T47D (cell line): ENCODE measurements at places on chromosomes 6 and 20.

DNA sequence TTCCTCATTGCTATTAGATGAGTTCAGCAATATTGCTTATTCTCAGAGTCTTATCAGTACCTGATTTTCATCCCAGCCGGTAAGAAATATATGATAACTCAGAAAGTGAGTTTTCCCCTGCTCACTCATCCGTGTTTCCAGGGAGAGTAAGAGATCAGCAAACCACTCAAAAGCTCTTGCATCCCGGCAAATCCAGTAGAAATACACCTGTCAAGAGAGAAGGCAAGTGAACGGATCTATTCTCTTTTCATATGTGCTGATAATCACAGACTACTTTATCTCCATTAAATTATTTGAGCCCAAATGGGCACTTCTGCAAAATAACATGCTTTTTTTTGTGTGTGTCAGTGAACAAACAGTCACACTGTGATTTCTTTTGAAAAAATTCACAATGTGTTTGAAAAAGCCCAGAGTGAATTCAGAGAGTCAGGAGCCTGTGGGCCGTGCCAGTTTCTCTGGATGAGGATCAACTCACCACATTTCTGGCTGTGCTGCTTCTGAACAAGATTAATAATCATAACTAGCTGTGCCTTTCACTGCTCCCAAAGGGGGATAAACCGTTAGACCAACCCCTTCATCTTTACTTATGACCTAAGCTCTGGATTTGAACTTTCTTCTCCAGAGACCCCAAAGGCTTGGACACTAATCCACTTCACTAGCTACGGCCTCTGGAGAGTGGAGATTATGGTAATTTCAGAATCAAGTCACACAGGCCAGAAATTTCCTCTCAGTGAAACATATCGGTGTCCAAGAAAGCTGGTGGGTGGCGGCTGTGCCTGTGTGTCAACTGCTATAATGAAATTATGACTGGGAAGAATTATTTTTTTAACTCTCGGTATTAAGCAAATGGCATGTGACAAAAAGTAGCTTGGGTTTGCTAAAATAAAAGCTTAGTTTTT is 44.2 kb downstream of the NOX3 start:
- no peak for DNase-seq

DNA sequence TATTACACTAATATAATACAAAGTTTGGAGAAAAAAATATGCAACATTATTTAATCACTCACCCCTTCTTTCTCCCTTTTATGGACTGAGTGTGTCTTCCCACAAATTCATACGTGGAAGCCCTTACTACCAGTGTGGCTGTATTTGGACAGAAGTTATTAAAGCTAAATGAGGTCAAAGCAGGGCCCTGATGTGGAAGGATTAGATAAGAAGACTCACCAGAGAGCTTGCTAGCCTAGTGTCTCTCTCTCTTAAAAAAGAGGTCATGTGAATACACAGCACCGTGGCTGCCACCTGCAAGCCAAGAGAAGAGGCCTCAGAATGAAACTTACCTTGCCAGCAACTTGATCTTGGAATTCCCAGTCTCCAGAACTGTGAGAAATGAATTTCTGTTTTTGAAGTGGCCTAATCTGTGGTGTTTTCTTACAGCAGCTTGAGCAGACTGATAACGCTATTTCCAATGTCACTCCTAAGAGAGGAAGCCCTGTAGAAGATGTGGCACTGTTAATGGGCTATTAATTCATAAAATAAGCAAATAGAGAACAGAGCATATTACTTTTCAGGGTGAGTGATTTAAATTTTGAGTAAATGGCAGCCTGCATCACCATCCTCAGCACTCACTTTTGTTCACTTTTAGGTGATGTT is 233.4 kb downstream of the TBC1D7 start:
- DNase-seq: no peak

DNA sequence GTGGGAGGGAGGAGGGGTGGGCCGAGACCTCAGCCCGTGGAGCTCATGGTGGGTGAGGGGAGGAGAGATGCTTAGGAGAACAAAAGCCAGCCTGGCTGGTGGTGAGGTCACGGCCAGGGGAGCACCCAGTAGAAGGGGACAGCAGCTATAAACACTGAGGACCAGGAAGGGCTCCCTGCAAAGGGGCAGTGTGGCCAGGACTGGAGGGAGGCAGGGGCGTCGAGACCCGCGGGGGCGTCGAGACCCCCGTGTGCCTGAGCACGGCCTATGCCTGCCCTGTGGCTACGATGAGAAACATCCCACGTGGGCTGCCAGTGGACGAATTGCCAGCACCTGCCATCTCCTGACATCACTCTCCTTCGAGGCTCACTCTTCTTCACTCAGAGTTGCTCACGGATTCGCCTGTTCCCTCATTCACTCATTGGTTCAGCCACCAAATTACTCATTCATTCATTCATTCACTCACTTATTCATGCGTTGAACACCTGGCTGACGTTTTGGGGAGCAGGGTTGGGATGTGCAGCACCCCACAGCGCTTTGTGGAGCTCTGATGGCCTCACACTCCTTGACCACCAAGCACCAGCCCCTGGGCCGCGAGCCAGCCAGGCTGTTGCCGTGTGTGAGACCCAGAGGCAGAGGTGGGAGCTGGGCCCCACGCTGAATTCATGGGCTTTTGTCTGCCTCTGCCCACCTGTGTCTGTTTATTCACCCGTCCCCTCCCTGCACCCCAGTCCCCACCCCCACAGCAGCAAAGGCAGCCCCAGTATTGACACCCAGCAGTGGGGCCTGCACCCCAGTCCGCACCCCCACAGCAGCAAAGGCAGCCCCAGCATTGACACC is 61.2 kb upstream of the BHLHE23 start:
- DNase-seq: no peak

DNA sequence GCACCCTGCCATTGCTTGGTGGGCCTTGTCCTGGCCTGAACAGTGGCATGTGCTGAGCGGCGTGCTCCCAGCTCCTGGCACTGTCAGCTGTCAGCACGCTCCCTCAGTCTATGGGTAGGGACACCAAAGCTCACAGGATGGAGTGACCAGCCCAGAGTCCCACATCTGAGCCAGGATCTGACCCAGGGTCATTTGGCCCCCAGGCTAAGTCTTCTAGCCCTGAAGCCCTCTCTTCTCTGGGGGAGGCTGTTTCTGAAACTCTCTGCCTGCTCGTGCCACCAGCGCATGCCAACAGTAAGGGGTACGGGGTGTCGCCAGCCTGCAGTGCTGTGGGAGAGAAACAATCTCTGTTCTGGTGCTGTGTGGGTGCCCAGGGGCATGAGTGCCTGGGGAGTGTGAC is 37.1 kb downstream of the CDH4 start:
- DNase-seq: no peak

- peak; percentile 23 for DNase-seq
Measured at GRCh38 chr6:31272436-31272835, 544 bp upstream of the HLA-C start.
